ENCODE measurements at places on chromosomes 4 and X. TPM values are rescaled to one million over a fixed set of nuclear protein-coding genes. Genes with fewer than 3 reads are reported as not detected.
A peak's percentile ranks its signal among the peaks of the same experiment; 100 is the strongest.

SLC6A14 gene
- total RNA-seq, result not detected

TMEM255A gene
- total RNA-seq, result not detected

ZMYM3 gene
- total RNA-seq, result 49.6 TPM

TKTL2 gene
- total RNA-seq, result 0.87 TPM

PTCHD1 gene
- 0.29 TPM for total RNA-seq

UGT2B28 gene
- total RNA-seq, result not detected

GPR119 gene
- not detected for total RNA-seq

IGSF1 gene
- total RNA-seq, result 1.7 TPM

GABRE gene
- total RNA-seq, result 49.2 TPM

DGKK gene
- total RNA-seq, result not detected

CCNQ gene
- total RNA-seq, result not detected

GRCh38 chr4:162163892-162164759 lies at the start of gene FSTL5:
Gene FSTL5 (minus strand): TSS chr4:162164000. CDS start chr4:162111396, 52,604 bp downstream.
- DNase-seq, result peak; percentile 66

DNA sequence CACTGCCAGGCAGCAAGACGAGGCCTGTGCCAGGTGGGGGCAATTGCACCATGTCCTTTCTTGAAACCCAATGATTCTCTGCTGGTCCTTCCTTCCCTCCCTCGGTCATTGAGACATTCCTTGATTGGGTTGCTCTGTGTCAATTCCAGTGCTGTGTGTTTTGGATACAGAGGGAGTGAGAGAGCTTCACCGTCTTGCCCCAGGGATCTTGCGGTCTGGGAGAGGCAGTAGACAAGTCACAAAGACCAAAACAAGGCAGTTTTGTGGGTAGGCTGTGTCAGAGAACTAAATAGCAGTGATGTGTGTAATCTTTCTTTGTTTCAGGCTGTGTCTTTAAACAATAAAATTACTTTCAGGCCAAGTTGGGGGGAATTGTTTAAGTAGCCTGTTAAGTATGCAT lies 38.8 kb upstream of the TADA2B start:
- no peak for DNase-seq

GRCh38 chr4:93147524-93148212 lies 680.9 kb upstream of the ATOH1 start:
- no peak for DNase-seq

DNA sequence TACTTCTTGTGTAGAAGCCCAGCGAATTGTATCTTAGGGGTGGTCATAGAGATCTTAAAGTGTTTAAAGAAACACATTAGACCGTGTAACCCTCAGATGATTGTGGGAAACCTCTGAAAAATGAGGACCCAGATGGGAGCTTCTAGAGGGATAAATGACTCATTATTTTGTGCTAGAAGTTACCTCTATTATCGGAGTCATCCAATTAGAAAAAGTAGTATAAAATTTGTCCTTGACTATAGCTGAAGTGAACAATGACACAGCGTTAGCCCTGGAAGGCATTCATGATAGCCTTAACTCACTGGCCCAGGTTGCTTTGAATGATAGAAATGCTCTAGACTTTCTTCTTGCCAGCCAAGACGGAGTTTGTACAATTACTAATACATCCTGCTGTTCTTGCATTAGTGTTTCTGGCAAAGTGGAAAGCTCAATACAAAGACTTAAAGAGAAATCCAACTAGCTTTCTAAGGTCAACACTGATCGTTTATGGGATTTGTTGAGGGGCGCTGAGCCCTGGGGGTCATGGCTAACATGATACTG lies 178.9 kb upstream of the VEGFC start:
- no peak for DNase-seq

GRCh38 chr4:179114615-179115014 lies 1672.4 kb upstream of the AGA start:
- DNase-seq, result no peak

DNA sequence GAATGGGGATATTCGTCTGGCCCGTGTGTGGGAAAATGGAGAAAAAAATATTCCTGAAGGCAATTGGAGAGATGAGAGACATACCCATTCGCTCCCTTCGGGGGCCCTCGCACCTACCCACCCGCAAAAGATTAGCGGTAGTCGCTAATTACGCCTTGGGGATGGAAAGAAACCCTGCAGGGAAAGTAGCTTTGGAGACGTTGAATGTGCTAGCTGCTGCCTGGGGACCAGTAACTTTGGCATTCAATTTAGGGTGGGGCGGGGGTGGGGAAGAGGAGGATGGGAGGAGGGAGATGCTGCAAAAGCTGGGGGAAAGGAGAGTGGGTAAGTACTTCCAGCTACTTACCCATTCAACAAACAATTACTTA lies 407 bp upstream of the ZC4H2 start:
- no peak for DNase-seq

GRCh38 chr4:22850630-22851029 lies 157.9 kb downstream of the GBA3 start:
- DNase-seq, result no peak

- no peak for DNase-seq
These were observed 659.8 kb upstream of the MAGEB2 start for GRCh38 chrX:29555465-29556091.

DNA sequence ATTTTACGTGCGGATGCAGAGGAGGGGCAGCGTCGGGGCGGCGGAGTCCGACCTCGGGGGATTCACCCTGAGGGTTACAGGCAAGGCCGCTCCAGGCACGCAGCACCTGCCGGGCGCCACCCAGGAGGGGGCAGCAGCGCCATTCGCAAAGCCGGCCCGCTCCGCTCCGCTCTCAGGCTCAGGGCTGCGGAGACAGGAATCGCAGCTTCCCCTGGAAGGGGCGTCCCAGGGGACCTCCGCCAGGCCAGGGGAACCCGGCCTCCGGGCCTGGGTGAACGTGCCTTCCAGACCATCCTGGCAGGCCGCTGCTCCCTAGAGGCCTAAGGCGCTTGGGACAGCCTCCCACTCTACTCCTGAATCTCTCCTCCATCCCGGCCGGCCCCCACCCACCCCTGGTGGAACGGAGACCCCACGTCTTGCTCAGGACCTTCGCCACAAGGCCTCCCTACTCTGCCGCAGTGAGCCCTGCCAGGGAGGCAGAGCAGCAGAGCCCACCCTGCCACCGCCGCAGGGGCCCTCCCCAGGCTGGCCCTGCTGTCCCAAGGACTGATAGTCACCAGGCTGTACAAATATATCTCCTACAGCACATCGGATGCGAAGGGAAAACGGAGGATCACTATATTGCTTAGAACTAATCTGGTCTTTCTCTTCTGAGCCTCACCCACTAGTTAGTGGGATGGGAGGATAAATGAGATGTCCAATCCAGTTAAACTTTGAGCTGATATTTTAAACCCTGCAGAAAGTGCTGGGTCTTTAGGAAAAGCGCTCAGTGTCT lies 115.0 kb downstream of the SMIM20 start:
- DNase-seq, result peak; percentile 92

DNA sequence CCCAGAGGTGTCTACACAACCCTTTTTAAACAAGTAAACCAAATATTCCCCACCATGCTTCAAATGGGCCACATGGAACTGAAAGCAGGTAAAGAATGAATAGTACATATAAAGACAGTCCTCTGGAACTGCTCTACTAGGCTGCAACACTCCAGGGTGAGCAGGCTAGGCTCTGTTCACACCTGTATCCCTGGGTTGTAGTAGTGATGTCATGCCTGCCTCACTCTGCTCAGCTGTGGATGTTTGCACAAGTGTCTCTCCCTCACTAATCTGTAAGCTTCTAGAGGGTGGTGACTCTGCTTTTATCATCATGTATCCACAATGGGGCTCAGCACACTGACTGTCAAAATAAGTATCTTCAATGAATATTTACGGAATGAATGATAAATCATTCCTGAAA lies 20.4 kb downstream of the LEF1 start:
- DNase-seq, result no peak

- no peak for DNase-seq
These were observed 2385.0 kb upstream of the TENM3 start for GRCh38 chr4:179858221-179858620.

GRCh38 chrX:121782976-121783375 lies 735.6 kb downstream of the GLUD2 start:
- no peak for DNase-seq

GRCh38 chrX:727738-728621 lies 97.4 kb downstream of the SHOX start:
- DNase-seq, result no peak

DNA sequence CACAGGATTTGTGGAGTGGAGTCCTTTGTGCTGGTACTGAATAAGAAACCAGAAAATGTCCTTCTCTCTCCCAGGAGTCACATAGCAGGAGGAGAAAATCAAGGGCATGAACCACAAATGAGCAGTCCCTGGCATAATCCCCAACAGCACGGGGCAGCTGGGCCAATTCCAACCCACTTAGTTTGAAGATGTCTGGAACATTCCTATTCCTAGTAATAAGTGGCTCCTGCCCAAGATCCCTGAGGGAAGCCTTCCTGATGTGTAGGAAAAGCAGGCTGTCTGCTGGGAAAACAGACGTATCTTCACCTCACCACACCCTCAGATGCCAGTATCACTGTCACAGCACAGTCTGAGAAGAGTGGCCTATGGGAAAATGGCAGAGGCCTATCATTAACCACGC lies 182.8 kb upstream of the MAP3K15 start:
- no peak for DNase-seq

All from stomach (tissue), 19 donors.